ENCODE measurements at places on chromosomes 11 and 22.

- DNase-seq = no peak
Measured at GRCh38 chr11:117107701-117108590, 9.7 kb upstream of the SIK3 start.

- DNase-seq = no peak
Measured at GRCh38 chr22:25078591-25078990, 121.1 kb upstream of the CRYBB3 start.

DNA sequence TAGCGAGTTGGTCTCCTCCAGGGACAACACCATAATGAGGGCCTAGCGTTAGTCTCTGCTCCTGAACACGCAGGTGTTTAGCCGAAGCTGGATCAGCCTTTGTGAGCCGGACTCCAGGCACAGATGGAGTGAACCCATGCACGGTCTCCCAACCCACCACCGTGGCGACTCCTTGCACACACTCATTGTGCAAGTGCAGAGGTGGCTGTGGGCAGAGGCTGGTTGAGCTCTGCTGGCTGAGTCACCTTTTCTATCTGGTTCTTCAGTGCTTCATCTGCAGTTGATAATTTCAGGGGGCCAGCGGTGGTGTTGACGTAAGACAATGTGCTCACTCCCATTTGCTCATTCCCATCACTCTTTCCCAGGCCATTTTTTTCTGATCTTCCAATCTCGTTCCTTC lies 72.1 kb upstream of the SLC22A12 start:
- DNase-seq = no peak

DNA sequence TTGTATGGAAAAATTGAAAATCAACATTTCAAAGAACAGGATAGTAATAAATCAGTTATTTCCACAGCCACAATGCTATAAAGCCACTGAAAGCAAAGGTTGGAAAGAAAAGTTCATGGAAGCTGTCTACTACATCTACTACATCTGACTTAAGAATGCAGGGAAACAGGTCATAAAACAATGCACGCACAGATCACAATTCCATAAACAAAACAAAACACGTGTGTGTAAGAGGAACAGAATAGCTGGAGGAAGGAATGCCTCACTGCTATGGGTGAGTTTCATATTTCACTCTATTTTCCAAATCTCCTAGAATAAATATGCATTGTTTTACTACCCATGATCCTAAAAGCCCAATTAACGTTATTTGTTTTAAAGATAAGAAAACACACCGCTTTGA lies 66.3 kb downstream of the NCAPD3 start:
- no peak for DNase-seq

GRCh38 chr11:116955548-116955947 lies 118.1 kb upstream of the APOA1 start:
- no peak for DNase-seq

DNA sequence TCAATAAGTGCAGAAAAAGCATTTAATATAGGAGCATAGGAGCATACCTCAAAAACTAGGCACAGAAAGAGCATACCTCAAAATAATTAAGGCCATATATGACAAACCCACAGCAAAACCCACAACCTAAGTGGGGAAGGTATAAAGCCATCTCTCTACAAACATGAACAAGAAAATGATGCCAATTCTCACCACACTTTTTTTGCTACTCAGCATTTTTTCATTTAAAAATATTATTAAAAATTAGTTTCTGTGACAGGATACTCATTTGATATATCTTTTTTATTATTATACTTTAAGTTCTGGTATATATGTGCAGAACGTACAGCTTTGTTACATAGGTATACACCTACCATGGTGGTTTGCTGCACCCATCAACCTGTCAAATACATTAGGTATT lies 352.0 kb downstream of the LUZP2 start:
- no peak for DNase-seq
